ENCODE measurements at places on chromosomes 7 and 10.

DNA sequence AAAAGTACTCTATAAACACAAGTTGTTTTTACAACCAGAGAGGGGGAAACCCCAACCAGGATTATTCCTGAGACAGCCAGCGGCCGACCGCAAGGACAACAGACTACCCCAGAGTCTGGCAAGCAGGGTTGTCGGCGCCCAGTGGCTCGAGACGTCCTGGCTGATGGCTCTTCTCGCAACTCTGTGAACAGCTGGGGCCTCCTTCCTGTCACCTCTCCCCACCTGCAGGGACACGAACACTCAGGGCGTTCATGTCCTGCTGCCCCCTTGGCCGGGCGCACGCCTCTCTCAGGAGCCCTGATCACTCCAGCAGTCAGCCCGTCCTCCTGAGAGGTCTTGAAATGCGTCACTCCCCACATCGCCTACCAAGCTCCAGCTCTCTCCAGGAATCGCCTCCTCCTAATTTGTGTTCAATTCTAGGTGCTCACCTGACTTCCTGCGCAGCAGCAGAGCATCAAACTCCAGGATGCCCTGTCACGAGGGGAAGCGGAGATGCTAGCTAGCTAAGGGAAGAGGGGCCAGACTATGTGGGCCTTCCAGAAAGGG lies 66.4 kb upstream of the TNRC18 start:
- DNase-seq: no peak

- DNase-seq: peak; percentile 62
Observed at GRCh38 chr7:936386-937054, 18.0 kb downstream of the ADAP1 start.

GRCh38 chr7:23434147-23434917 lies 36.0 kb downstream of the IGF2BP3 start:
- DNase-seq: no peak

DNA sequence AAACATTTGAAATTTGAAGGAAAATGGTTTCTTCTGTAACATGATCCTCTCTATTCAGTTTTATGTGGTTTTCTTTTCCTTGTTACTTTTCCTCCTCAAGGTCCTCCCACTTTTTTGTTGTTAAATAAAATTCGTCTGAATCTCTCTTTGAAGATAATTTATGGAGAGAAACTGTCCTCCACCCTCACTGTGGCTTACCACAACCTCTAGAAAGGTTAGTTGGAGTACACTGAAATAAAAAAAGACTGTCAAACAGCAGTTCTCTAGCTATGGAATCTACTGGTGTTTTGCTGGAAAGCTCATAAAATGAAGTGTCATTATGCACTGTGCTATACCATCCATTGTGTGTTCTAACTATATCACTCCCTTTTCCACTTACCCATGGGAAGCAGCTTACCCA lies 189.4 kb downstream of the HDAC9 start:
- DNase-seq: no peak

DNA sequence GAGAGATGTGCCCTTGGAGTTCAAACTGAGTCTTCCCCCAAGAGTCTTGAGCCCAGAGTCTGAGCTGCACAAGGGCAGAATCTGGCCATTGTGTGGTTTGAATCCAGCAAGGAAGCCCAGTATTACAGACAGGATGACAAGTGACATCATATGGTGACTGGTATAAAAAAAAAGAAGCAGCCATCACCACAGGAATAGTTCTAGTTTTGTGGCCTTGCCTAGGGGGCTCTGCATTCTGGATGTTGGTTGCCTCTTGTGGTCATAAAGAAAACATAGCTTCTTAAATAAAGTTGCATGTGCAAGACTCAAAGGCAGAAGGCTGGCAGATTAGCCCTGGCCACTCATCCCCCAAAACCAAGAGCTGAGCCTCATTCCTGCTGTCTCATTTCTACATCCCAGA lies 16.8 kb upstream of the LRRC72 start:
- DNase-seq: no peak

GRCh38 chr10:107157071-107157470 lies 7.4 kb downstream of the SORCS1 start:
- no peak for DNase-seq

DNA sequence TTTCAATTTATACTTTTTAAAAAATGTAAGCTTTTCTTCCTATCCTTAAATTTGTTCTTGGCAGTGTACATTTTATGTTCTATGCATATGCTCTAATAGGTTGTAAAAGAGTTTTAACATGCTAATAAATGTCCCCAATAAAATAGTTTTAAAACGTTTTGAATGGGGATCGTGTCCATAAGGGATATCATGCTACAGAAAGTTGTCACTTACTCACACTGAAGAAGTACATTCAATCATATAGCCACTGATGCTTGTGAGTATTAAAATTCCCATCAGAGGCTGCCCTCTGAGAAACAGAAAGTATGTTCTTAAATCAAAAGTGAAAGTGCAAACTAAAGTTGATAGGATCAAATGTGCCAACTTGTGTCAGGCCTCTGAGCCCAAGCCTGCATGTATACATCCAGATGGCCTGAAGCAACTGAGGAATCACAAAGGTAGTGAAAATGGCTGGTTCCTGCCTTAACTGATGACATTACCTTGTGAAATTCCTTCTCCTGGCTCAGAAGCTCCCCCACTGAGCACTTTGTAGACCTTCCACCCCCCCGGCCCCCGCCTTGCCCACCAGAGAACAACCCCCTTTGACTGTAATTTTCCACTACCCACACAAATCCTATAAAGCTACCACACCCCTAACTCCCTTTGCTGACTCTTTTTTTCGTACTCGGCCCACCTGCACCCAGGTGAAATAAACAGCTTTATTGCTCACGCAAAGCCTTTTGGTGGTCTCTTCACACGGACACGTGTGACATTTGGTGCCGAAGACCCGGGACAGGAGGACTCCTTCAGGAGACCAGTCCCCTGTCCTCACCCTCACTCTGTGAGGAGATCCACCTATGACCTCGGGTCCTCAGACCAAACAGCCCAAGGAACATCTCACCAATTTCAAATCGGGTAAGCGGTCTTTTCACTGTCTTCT lies 877 bp upstream of the NOD1 start:
- DNase-seq: peak; percentile 44

DNA sequence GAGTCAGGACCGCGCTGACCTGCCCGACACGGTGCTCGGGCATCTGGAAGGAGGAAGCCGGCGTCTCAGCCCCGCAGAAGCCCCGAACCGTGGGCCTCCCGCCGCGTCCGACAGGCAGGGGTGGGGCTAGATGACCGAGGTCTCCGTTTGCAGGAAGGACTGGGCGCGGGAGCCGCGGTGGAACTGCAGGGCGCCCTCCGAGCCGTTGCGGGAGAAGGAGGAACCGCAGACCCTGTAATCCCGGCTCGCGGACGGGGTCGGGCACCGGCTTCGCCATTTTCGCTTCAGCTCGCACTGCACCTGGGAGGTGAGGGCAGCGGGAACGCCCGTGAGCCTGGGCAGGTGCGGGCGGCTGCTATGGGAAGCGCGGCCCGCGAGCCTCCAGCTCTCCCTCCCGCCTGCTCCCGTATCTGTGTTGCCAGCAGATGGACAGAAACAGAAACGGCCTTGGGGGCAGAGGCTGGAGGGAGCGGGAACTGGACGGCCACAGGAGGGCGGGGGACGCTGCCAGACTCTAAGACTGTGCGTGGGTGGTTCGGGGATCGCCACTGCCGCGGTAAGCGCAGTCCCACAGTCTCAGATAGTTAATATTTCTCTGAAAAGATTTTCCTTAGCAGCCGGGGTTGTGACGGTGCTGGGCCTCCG lies 114.1 kb downstream of the VIPR2 start:
- DNase-seq: peak; percentile 33

GRCh38 chr7:156666368-156667109 lies 26.0 kb downstream of the RNF32 start:
- DNase-seq: no peak

- no peak for DNase-seq
Observed at GRCh38 chr7:135678612-135679575, 16.6 kb downstream of the STMP1 start.

DNA sequence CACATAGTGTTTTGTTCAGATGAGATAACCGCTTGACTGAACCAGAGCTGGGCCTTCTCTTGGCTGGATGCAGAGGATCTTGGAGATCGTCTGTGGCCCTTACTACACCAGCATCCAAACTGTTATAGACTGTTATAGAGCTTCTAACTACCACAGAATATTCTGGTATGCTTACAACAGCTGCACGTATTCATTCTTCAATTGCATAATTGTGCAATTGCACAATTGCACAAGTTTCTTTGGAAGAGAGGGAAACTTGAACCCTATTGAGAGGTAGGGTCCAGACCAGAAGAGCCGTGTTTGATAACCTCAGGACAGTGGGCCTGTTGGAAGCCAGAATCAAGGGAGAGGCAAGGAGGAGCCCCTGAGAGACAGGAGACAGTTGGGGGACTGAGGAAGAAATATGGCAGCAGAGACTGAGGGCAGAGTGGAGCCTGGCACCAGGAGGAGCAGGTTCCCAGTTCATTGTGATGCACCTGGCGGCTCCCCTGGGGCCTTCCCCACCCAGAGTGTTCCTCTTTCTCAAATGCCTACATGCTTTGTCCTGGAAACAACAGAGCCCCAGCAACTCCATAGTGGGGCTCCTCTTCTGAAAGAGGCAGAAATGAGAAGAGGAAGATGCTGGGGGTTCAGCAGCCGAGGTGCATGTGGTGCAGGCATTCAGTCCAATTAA lies 64.1 kb downstream of the PTPRZ1 start:
- no peak for DNase-seq

- DNase-seq: no peak
Observed at GRCh38 chr7:36750451-36750850, 26.2 kb upstream of the AOAH start.

- no peak for DNase-seq
Observed at GRCh38 chr10:127349737-127350136, 153.3 kb upstream of the INSYN2A start.

DNA sequence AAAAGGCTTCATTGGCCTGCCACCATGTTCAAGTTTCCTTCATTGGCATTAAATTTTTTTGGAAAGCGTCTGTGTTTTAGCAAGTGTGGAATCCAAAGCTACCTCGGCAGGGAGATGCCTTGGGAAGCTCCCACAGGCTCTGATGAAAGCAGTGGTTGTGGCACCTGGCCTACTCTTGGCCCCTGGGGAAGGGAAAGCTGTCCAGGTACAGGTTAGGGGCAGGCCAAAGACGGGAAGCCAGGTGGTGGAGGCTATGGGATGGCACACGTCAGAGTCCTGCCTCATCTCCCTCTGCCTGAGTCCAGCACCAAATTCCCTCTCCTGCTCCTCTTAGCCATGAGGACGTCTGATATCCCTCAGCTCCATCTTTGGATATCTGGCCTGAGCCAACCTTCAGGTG lies 49.7 kb downstream of the C10orf120 start:
- DNase-seq: no peak

GRCh38 chr7:27221201-27221797 lies 21.3 kb upstream of the EVX1 start:
- no peak for DNase-seq

DNA sequence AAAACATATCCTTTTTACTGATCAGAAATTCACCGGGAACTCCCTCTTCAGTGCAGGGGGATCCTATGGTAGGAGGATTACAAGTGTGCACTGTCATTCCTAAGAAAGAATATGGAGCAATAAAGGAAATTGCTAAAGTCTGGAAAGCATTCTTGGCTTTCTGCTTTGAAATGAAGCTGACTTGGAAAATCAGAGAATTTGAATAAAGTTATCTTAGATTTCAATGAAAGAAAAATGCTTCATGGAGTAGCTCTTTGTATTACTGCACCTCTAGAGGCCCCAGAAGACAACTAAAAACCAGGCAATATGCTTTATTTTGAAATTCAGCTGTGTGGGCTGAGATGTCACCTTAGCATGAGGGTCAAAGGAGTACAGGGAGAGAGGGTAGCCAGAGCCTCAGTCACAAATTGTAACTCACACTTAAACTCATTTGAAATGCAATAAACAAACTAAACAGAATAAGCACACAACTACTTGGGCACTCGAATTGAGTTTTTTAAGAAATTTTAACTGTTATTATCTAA lies 102.5 kb downstream of the IMMP2L start:
- no peak for DNase-seq

GRCh38 chr7:50693455-50694130 lies 89.1 kb downstream of the GRB10 start:
- no peak for DNase-seq

GRCh38 chr10:93074597-93075368 lies 1.1 kb downstream of the CYP26A1 start:
- DNase-seq: no peak

GRCh38 chr7:106794276-106795083 lies 70.6 kb upstream of the PIK3CG start:
- DNase-seq: no peak

DNA sequence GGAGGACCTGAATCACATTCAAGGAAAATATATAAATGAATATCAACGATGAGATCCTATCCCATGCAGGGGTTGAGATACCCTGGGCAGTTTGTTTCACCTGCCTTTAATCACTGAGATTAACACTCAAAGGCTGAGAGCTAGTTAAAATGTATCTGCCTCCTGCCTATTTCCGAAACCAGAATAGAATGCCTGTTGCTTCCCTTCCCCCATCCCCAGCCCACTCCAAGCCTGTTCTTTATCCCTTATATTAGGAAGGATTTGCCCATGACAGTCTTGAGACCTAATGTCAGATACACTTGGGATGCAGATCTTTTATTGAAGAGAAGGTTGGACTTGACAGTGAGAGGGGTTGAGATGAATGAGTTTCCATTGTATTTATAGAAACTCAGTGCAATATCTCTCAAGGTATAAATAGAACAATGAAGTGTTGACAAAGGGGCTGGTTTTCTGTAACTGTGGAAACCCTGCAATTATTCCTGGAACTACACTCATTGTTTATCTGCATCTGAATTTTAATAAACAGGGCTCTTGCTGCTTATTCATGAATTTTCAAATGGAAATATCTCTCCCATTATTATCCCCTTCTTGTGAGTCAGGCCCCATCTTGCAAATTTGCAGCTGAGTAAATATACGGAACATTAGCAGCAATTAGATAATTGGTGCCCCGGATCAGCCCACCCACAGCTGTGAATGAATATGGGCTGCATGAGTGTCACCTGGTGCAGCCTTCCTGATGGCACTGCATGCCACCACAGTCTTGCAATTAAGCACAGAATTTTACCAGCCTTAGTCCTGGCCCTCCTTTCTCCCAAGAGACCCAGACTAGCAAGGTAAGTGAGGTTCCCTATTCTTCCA lies 66.7 kb downstream of the SORCS3 start:
- DNase-seq: no peak

DNA sequence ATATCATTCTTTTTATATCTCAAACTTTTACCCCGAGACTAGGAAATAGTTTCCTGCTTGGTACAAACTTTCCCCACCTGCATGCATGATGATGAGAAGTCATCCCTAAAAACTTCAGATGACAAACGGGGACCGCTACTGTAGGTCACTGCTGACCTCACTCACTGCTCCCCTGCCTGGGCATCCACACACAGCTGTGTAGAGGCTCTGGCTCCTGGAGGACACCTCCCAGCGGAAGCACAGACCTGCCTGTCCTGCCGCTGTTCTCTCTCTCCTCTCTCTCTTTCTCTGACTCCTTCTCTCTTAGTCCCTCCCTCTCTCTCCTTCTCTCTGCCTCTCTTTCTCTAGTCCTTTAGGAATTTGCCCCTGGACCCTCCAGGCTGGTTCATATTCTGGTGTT lies 202.9 kb upstream of the PITRM1 start:
- no peak for DNase-seq
